ENCODE measurements at places on chromosomes 3 and 15.

GRCh38 chr15:53114960-53115359 lies 324.8 kb upstream of the ONECUT1 start:
- peaks cover 3% of the 10 kb centered on the region for H3K27me3 ChIP-seq
- H3K36me3 ChIP-seq, result no peaks in the 10 kb centered on the region
- no peak for DNase-seq
- H3K4me3 ChIP-seq, result no peak overlapping the region
- no peak overlapping the region for H3K27ac ChIP-seq

- H3K4me1 ChIP-seq, result no peaks in the 10 kb centered on the region
- H3K36me3 ChIP-seq, result no peaks in the 10 kb centered on the region
- no peak overlapping the region for H3K27ac ChIP-seq
- no peak for DNase-seq
- H3K4me3 ChIP-seq, result no peak overlapping the region
Measured at GRCh38 chr3:186520957-186521842, 23.0 kb downstream of the CRYGS start.

DNA sequence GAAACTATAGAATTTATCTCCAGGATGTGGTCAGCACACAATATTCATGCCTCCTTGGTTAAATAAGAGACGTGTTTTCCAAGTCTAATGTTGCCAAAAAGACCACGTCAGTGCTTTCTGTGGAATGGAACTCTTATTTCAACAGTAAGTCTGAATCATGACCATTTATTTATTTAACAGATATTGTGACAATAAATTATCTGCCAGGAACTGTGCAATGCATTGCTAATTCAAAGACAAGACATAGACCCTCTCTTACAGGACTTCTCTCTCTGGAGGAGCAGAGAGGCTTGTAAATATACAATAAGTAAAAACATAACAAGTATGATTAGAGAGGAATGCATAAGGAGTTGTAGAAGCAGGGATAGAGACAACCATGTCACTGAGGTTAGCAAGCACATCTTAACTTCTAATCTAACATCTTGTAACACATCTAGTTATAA lies 227.5 kb downstream of the DTWD1 start:
- peaks cover 19% of the 10 kb centered on the region for H3K4me1 ChIP-seq
- H3K27ac ChIP-seq, result peak overlapping the region; percentile 78
- no peaks in the 10 kb centered on the region for H3K27me3 ChIP-seq

DNA sequence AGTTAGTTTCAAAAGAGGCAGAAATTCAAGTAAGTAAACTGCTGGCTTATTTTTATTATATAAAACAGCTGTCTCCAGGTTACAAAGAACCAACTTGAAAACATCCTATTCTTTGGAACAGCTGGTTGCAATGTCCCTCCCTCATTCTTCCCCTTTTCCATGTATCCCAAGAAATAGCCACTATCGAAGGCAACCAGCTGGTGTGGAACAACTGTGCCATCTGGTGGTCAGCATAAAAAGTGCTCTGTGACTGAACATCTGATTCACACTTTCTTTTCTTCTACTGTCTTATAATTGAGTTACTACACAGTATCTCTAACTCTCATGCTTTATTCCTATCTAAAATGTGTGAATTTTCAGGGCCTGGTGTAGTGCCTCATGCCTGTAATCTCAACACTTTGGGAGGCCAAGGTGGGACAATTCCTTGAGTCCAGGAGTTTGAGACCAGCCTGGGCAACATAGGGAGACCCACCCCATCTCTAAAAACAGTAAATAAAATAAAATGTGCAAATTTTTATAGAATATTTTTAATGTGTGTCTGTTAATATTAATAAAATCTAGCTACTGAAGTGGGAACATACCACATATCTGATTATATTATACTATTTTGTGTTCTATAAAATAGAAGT lies 9.6 kb downstream of the OSBPL11 start:
- no peak overlapping the region for H3K4me3 ChIP-seq
- no peak for DNase-seq
- peaks cover 27% of the 10 kb centered on the region for H3K4me1 ChIP-seq
- H3K36me3 ChIP-seq, result peaks cover 3% of the 10 kb centered on the region

- no peak overlapping the region for H3K4me3 ChIP-seq
- peaks cover 8% of the 10 kb centered on the region for H3K4me1 ChIP-seq
- peaks cover 12% of the 10 kb centered on the region for H3K27me3 ChIP-seq
- DNase-seq, result no peak
- peaks cover 4% of the 10 kb centered on the region for H3K36me3 ChIP-seq
- no peak overlapping the region for H3K27ac ChIP-seq
Measured at GRCh38 chr3:112904786-112905185, 58.1 kb upstream of the CD200R1L start.

DNA sequence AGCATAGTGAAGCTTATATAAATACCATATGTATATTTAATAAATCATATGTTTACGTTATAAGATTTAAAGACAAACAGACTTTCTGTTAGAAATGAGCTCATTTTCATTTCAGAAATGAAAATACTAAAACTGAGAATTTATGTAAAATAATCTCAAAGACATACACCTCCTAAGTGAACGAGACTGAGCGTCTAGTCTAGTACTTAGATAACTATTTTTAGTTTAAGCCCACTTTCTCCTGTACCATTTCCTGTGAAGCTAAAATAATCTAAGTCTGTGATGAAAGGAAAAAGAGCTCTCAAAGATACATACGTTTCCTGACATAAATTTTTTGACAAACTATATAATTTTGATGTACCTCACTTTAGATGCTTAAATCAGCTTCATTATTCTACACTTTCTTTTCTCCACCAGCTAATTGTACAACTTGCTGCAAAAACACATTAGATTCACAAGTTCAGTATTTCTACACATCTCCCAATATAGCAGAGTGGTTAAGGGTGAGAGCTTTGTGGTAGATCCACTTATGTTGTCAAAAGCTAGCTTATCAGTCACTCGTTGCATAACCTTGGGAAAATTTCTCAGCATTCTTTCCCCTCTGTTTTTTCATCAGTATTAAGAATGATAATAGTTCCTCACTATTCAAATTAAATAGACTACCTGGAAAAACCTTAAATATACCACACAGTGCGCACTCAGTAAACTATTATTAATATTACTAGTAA lies 703.0 kb downstream of the PLOD2 start:
- no peaks in the 10 kb centered on the region for H3K36me3 ChIP-seq
- DNase-seq, result no peak
- no peak overlapping the region for H3K27ac ChIP-seq
- H3K27me3 ChIP-seq, result no peaks in the 10 kb centered on the region
- peaks cover 4% of the 10 kb centered on the region for H3K4me1 ChIP-seq
- H3K4me3 ChIP-seq, result no peak overlapping the region

DNA sequence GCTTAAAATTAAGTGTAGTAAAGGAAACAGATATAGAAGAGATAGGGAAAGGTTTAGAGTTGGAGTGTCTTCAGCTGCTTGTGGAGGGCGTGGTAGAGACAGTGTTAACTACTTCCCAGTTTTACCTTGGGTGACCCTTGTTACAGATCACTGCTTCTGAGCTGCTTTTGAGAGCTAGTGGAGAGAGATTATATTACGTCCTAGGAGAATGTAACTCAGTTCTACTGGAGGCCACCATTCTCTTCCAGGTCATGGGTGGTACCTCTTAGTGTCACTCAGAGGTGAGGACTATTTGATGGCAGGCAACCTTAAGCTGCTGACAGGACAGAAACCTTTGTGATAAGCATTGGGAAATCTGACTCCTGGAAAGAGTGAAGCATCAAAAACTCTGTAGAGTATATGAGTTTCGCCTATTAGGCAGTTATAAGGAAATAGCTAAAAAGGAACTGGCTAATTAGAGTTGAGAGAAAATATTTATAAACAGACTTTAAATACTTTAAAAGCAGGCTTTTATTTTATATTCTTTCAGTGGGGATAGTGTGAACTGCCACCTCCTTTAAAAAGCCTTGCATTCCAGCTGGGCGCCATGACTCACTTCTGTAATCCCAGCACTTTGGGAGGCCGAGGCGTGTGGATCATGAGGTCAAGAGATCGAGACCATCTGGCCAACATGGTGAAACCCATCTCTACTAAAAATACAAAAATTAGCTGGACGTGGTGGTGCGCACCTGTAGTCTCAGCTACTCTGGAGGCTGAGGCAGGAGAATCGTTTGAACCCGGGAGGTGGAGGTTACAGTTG lies 106.5 kb downstream of the ZNF609 start:
- H3K4me1 ChIP-seq, result peaks cover 22% of the 10 kb centered on the region
- DNase-seq, result no peak
- no peak overlapping the region for H3K27ac ChIP-seq
- H3K4me3 ChIP-seq, result no peak overlapping the region
- H3K36me3 ChIP-seq, result no peaks in the 10 kb centered on the region

- peaks cover 30% of the 10 kb centered on the region for H3K4me1 ChIP-seq
- H3K27ac ChIP-seq, result peak within 1 kb of the TSS; percentile 28
- peak within 1 kb of the TSS; percentile 77 for H3K4me3 ChIP-seq
- peaks cover 19% of the 10 kb centered on the region for H3K27me3 ChIP-seq
Measured at GRCh38 chr15:93088981-93089726, at the start of gene RGMA. Gene RGMA (minus strand): TSS chr15:93089211. CDS start chr15:93088932, 279 bp downstream.

DNA sequence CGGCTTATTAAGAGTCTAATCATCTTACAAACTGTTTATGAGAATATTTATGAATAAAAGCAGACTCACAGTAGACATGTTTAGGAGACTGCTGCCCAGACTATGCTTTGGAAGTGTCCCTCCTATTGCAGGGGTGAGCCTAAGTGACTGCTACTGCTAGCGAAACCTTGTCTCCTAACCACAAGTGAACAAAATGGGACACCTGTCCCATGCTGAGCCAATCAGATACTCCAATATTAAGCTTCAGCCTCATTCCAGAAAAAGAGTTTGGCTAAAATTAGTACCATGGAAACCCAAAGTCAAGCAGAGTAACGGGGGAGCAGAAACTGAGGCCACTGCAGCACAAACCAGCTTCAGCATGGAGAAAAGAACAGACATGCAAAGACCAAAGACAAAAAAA lies 4.6 kb downstream of the DENND6A start:
- no peaks in the 10 kb centered on the region for H3K27me3 ChIP-seq
- H3K4me3 ChIP-seq, result no peak overlapping the region
- H3K4me1 ChIP-seq, result peaks cover 33% of the 10 kb centered on the region
- no peaks in the 10 kb centered on the region for H3K36me3 ChIP-seq

DNA sequence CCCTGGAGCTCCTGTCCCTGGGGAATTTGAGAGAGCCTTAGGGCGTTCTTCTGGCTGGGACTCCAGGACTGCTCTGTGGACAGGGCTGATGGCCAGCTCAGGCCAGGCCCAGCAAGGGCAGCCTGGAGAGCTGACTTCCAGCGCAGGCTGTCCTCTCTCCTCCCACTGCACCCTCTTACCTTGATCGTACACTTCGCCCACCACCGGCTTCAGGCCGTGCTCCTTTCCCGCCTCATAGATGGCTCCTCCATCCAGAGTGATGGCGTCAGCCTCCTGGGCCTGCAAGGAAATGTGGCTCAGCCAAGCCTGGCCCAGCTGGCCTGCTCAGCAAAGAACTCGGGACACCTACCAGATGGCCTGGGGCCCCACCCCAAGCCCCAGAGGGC lies 3.1 kb downstream of the MELTF start:
- H3K36me3 ChIP-seq, result no peaks in the 10 kb centered on the region
- peaks cover 33% of the 10 kb centered on the region for H3K4me1 ChIP-seq
- no peak for DNase-seq
- H3K4me3 ChIP-seq, result no peak overlapping the region
- peaks cover 8% of the 10 kb centered on the region for H3K27me3 ChIP-seq

GRCh38 chr3:172078721-172079120 lies 39.3 kb downstream of the FNDC3B start:
- H3K4me1 ChIP-seq, result peaks cover 90% of the 10 kb centered on the region
- H3K36me3 ChIP-seq, result peaks cover 9% of the 10 kb centered on the region
- H3K27ac ChIP-seq, result peak overlapping the region; percentile 37
- DNase-seq, result no peak
- H3K4me3 ChIP-seq, result no peak overlapping the region

DNA sequence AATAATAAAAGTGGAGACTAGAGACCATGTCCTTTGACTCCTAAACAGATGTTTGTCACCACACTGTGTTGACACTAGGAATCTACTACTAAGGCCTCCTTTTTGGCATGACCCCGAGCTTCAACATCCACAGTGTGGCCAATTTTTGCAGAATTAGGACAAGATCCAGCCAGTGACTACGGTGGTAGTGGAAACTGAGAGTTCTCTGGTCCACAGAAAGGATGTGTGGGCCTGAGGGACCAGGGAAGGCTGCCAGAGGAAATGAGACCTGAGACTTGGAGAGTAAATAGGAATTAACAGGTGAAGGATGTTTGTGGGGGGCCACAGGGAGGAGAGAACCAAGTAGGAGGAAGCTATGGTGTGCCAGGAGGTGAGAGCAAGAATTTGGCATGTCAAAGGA lies 122.7 kb downstream of the CHCHD6 start:
- no peaks in the 10 kb centered on the region for H3K27me3 ChIP-seq
- no peak for DNase-seq
- no peak overlapping the region for H3K27ac ChIP-seq
- no peaks in the 10 kb centered on the region for H3K4me1 ChIP-seq
- no peak overlapping the region for H3K4me3 ChIP-seq
- no peaks in the 10 kb centered on the region for H3K36me3 ChIP-seq

DNA sequence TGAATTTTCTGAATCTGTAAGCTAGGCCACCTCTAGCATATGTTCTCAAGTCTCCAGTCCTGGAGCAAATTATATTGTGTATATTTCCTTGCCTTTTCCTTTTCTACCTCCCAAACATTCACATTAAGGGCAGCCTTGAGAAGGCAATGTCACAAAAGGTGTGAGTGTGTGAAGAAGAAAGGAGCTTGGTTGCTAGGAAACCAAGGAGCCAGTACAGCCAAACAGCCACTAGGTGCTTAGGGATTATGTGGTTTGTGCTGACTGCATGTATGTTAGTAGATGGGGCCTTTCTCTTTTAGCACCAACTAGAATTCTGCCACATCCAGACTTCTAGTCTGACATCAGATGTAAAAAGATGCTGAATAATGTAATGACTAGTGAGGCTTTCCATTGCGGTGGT lies 118.8 kb upstream of the DAZL start:
- no peaks in the 10 kb centered on the region for H3K27me3 ChIP-seq
- H3K4me3 ChIP-seq, result no peak overlapping the region
- H3K27ac ChIP-seq, result no peak overlapping the region
- DNase-seq, result no peak
- peaks cover 4% of the 10 kb centered on the region for H3K4me1 ChIP-seq
- no peaks in the 10 kb centered on the region for H3K36me3 ChIP-seq

DNA sequence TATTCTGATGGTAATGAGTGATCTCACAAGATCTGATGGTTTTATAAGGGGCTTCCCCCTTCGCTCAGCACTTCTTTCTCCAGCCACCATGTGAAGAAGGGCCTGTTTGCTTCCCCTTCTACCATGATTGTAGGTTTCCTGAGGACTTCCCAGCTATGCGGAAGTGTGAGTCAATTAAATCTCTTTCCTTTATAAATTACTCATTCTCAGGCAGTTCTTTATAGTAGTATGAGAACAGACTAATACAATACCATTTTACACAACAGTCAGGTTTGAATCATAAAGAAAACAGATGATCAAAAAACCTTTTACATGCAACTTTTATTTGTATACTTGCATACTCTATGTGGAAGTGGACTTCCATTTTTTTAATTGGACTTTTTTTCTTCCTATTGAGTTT lies 46.7 kb upstream of the CBLB start:
- peaks cover 8% of the 10 kb centered on the region for H3K36me3 ChIP-seq
- no peak overlapping the region for H3K27ac ChIP-seq
- no peak for DNase-seq
